ENCODE measurements at places on chromosomes 4 and X.

DNA sequence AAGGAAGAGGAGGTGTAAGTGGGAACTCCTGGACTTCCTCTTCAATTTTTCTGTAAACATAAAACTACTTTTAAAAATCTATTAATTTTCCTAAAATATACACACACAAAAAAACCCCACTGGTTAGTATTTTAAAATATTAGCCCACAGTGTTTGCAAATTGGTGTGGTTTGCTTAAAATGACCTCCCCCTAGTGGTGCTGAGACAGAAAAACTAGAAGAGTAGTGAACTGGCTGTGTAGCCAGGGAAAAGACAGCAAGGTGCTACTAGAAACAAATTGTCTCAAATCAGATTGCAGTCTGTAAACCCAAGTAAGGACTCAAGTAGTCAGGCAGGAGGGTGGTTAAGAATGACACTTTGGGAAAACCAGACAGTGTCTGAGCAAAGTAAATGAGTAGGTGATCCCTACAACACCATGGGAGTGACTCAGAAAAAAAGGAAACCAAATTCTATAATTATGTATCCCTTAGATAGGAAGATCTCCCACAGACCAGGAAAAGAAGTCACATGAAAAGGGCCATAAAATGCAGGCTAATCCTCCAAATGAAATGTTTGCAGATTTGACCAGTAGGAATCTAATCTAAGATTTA, 26.0 kb downstream of the AMTN start:
- DNase-seq, result no peak

- DNase-seq, result no peak
Measured at GRCh38 chrX:31366041-31366440, 294.2 kb upstream of the FTHL17 start.

- no peak for DNase-seq
Measured at GRCh38 chr4:124686279-124686678, 26.3 kb downstream of the ANKRD50 start.

DNA sequence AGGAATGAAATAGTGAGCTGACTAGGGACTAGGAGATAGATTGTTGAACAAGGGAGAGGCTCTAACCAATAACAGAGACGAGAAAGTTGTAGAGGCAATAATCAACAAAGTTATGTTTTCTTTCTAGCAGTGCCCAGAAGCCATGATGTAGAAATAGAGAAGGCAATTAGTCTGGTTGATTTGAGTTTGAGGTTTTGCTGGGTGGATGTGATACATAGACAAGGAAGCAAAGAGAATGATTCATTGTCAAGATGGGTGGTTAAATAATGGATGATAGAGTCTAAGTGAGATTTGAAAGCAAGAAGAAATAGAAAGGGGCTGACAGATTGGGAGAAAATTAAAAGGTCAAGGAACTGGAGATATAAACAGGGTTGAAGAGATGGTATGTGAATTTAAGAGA, 11.2 kb downstream of the RBM41 start:
- DNase-seq, result no peak

DNA sequence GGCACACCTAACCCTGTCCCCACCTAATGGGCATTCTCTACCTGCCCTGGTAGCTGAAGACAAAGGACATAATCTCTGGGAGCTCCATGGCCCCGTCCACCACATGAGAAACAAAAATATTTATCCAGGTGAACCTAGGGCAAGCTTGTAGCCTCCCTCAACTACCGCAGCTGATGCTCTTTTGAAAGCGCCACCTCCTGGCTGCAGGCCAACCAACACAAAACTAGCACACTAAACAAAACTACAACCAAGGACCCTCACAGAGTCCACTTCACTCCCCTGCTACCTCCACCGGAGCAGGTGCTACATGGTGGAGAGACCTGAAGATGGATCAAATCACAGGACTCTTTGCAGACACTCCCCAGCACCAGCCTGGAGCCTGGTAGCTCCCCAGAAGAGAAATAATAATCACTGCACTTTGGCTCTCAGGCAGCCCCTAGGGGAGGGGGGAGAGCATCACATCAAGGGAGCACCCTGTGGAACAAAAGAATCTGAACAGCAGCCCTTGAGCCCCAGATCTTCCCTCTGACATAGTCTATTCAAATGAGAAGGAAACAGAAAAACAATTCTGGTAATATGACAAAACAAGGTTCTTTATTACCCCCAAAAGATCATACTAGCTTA, 111.3 kb upstream of the ATP8A1 start:
- DNase-seq, result no peak

DNA sequence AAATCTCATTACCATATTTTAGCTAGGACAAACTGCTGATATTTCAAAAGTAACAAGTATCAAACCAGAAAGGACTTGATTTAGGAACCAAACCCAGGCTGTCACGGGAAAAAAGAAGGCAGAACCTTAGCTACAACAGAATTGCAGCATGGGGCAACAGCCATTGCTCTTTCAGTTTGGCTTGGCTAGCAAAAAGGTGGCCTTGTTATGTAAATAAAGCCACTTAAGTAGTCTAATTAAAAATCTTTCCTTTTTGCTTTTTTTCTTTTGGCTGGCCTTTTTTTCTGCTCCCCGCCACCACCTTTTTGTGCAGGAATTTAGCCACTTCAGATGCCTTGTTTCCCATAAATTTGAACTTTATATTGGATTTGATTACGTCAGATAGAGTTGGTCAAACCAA, 235.9 kb downstream of the CPXCR1 start:
- no peak for DNase-seq

GRCh38 chrX:11664211-11665167, 1.2 kb downstream of the ARHGAP6 start:
- no peak for DNase-seq

- DNase-seq, result peak; percentile 26
Measured at GRCh38 chrX:40266490-40267333, 169.0 kb upstream of the BCOR start.

GRCh38 chr4:123708902-123709301, 312.3 kb downstream of the SPRY1 start:
- no peak for DNase-seq

DNA sequence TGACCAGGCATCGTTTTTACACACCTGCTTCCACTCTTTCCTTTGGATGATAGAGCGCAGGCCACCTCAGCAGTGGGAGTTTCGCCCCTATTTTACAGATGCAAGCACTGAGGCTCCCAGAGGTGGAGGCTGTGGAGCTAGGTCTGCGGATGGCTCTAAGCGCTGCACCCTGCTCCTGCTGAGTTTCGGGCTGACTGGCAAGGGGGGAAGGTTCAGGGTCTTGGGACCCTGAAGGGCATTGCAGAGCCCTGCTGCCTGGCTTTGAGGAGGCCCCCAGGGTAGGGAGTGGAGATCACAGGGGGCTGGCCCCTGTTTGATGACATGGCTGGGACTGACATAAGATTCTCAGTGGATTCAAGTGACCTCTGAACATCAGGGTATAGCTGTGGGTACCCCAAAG, 62.8 kb upstream of the NKX1-1 start:
- DNase-seq, result no peak

DNA sequence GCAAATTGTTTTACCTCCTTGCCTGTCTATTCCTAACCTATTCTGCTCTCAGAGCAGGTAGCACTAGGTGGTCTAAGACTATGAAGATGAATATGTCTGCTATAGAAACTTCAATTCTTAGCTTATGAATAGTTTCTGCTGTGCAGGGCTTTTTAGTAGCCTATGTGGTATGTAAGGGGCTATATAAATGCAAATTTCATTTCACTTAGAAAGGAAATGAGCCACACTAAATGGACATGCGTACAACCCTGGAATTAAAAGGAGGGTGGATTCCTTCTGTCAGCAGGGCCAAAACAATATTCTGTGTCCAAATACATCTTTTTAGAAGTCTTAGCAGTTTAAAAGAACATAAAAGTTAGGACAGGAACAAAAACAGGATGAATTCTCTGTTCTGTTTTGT, 163.9 kb upstream of the GEMIN8 start:
- no peak for DNase-seq

DNA sequence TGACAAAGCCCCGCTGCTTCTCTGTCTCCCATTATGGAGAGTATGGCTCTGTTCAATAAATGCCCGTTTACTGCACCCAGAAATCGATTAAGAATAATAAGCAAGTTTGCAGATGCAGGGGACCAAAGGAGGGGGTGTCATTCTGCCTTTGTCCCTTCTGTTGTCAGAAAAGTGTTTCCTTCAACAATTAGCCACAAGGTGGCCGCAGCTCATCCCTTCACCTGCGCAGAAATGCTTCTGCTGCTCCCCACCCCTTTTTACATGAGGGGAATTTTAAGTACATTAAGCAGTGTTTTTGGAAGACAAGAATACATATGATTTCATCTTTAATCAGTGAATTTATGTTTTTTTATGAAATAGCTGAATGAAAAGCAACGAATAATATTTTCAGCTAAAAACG, 175.6 kb upstream of the ARX start:
- no peak for DNase-seq

GRCh38 chrX:73268463-73268862, 53.8 kb upstream of the NAP1L2 start:
- DNase-seq, result no peak

DNA sequence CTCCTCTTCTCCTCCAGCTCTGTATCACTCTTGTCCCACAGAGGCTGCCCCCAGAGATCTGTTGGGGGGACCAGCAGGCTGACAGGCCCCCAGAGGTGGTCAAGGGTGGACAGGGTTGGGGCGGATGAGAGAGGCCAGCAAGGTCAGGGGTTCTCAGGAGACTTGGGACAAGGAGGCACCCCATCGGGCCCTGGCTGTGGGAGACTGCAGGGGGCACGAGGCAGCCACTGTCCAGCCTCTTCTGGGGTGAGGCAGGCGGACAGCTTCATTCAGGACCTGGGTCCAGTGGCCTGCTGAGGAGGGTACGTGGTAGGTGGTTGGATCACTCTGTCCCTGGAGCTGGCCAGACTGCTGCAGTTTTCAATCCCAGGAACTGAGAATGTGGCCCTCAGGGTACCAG, 24.6 kb downstream of the ETDB start:
- DNase-seq, result no peak

GRCh38 chrX:49003696-49004095, 1.6 kb upstream of the GRIPAP1 start:
- no peak for DNase-seq

DNA sequence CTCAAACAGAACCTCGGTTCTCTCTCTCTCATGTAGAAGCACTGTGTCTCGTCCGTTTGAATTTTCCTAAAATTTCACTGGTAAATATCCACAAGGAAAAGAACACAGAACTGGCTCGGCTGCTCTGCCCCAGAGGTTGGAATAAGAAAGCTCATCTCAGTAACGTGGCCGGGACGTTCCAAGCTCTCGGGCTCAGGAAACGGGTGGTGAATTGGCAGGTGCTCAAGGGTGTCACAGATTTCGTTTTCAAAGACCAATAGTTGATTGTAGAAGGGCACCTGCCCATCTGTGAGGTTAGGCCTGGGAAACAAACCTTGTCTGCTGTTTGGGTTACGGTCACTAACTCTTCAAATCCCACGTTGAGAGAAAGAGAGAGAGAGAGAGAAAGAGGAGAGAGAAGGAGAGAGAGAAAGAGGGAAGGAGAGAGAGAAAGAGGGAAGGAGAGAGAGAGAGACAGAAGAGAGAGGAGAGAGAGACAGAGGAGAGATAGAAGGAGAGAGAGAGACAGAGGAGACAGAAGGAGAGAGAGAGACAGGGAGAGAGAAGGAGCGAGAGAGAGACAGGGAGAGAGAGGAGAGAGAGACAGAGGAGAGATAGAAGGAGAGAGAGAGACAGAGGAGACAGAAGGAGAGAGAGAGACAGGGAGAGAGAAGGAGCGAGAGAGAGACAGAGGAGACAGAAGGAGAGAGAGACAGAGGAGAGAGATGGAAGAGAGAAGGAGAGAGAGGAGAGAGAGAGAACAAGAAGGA, 106.6 kb downstream of the CRLF2 start:
- no peak for DNase-seq

DNA sequence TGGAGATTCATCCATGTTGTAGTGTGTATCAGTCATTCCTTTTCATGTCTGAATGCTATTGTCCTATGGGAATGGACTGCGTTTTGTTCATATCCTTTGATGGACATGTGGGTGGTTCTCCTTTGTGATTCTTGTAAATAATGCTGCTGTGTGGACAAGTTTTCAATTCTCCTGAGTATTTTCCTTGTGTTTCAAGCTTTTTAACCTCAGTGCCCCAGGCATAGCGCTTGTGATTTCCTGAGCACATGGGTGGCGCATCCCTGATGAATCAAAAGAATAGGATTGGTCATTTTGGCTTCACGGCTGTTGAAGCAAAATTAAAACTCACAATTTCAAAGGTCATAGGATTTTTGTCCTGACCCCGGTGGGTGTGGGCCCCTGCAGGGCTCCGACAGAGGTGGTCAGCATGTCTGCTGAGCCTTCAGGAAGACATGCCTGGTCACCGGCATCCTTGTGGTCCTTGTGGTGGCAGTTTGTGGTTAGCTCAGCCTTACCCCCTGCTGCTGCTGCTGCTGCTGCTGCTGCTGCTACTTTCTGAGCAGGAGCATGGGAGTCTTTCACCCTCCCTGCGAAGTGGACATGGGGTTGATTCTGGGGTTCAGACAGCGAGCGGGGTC, 30.0 kb downstream of the SHROOM2 start:
- DNase-seq, result no peak

DNA sequence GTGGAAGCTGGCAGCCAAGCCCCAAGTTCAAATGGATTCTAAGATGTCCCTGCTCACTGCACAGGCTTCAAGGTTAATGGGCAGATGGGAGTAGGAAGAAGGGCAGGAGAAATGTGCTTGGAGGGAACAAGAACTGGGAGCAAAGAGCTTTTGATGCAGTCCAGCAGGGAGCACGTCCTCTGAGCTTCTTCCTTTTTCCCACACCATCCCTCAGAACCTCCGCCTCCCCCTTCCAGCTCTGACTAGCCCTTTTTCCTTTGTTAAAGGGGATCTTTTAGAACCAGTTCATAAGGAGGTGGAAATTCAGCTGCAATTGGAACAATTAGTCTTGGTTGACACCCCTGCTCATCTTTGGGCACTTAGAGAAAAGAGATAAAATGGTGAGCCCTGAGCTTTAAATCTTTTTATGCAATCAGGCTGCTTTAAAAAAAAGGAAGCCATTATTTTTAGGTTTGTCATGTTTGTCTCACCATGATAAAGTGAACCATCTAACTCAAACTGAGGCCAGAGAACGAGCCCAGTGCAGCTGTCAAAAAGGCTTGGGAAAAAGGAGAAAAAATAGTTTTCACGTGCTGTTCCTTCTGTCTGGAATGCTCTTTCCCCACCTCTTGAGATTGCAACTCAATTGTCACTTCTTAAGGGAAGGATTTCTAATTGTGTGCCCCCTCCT, 135.8 kb upstream of the IL1RAPL2 start:
- DNase-seq, result no peak

GRCh38 chr4:166670341-166670740, 564.0 kb downstream of the SPOCK3 start:
- DNase-seq, result no peak

GRCh38 chr4:77220828-77221613, 64.0 kb downstream of the CCNG2 start:
- DNase-seq, result no peak

Data from stimulated activated CD4-positive, alpha-beta T cell treated with anti-CD3 and anti-CD28 coated beads, TNF-alpha, amount 100 ng/mL, for 4 hours (primary cell).